Activated gamma-delta T cell (primary cell): ENCODE measurements at places on chromosomes 11 and 22.

GRCh38 chr11:90845799-90846198, 623.0 kb upstream of the CHORDC1 start:
- DNase-seq: no peak

GRCh38 chr11:17352950-17353820, 1.6 kb downstream of the NCR3LG1 start:
- DNase-seq: peak; percentile 40

- no peak for DNase-seq
Measured at GRCh38 chr22:44309137-44309536, 3.6 kb downstream of the SHISAL1 start.

DNA sequence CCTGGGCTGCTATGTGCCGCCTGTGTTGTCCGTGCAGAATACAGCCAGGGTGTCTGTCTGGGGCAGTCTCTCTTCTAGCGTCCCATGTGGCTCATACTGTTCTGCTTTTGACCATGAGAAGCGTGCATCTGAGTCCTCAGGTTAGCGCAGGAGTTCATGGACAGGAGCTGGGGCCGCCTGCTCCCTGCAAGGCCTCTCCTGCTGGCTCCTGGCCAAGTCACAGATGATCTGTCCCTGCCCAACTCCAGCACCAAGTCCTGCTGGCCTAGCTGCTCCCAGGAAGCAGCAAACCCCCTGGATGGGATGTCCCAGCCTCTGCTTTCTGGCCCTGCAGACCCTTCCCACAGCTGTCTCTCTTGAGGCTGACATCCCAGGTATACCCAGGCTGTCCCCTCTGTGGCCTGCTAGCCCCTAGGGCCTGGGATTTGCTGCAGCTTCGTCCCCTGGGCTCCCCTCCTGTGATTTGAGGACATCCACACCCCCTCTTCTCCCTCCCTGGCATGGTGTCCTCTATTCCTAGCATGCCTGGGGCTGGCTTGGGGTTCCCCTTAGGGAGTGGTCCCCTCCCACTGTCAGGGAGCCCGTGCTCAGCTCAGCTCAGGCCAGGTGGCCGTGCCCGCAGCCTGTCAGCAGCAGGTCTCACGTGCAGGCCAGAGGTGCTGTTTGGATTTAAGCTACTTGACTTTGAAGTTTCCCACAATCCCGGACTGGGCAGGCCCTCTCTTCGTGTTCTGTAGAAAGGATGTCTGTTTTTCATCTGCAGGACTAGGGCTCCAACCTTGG, 17.8 kb downstream of the PRR5 start:
- no peak for DNase-seq

GRCh38 chr11:119248750-119249670, 42.9 kb downstream of the CBL start:
- DNase-seq: no peak

- no peak for DNase-seq
Measured at GRCh38 chr11:121723246-121723741, 270.5 kb upstream of the SORL1-AS1 start.

DNA sequence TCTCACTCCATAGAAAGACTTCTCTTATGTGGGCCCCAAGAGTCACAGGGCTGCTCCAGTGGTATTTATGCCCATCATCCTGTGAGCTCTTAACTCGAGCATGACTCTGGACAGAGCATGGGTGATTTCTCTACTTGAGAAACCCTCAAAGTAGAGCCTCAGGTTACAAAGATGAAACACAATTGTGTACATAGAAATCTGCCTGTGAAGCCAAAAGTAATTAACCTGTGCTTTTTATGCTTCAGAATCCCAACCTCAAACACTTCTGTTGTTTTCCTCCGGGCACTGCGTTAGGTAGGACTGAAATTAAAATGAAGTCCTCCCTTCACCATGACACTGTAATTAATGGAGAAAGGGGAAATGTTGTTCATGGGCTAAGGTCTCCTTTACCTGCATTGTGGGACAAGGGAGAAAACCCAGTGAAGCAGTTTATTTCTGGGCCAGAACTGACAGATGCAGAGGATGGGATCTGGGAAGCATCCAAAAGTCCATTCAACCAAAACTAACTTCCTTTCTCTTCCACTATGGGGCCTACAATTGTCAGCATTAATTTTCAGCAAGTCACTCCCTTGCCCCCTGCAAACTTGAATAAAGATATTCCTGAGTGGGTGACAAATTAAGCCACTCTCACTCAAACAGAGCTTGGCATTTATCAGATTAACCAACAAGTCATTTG, 24.1 kb upstream of the POU2AF1 start:
- no peak for DNase-seq

GRCh38 chr11:82003671-82004515, 729.8 kb downstream of the FAM181B start:
- no peak for DNase-seq

GRCh38 chr22:36365020-36365411, 22.8 kb downstream of the MYH9 start:
- DNase-seq: peak; percentile 43

DNA sequence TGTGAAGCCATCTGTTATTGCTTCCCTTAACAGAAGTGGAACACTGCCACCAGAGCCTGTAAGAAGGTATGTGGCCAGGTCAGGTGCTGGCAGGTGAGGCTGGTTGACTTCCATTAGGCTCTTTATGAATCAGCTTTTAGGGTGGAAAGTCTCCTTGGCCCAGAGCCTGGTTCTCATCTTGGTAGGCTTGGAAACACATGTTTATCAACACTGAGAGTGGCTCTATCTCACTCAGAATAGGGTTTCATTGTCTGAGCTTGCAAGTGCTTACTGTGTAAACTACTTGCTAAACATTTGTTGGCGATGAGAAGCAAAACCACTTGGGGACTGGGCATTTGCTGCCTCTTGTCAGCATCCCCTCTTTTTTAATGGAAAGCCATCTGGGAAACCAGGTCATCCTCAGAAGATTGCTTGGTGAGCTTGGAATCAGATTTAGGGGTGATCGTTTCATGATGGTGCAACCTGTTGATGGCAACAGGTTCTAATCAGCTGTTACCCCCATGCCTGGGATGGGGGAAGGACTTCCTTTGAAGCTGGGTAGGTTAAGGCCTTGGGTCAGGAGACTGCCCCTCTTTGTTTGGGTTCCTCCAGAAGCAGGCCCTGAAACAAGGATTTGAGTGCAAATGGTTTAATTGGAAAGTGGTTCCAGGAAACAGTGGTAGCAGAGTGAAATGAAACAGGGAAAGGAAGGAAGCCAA, 75.0 kb upstream of the AMPD3 start:
- no peak for DNase-seq

- DNase-seq: no peak
Measured at GRCh38 chr11:36622431-36623136, 24.5 kb upstream of the RAG2 start.

- DNase-seq: no peak
Measured at GRCh38 chr11:27904358-27905055, 203.4 kb downstream of the KIF18A start.

- DNase-seq: no peak
Measured at GRCh38 chr11:58629857-58630256, 7.4 kb downstream of the CNTF start.

GRCh38 chr22:20430101-20430719, 7.4 kb downstream of the SCARF2 start:
- no peak for DNase-seq
